ENCODE measurements at places on chromosomes 2 and 18.

GRCh38 chr2:145323512-145323911, 803.6 kb upstream of the ZEB2 start:
- no peak for DNase-seq

GRCh38 chr18:51621864-51622160, 424.3 kb upstream of the MEX3C start:
- DNase-seq, result peak; percentile 56

DNA sequence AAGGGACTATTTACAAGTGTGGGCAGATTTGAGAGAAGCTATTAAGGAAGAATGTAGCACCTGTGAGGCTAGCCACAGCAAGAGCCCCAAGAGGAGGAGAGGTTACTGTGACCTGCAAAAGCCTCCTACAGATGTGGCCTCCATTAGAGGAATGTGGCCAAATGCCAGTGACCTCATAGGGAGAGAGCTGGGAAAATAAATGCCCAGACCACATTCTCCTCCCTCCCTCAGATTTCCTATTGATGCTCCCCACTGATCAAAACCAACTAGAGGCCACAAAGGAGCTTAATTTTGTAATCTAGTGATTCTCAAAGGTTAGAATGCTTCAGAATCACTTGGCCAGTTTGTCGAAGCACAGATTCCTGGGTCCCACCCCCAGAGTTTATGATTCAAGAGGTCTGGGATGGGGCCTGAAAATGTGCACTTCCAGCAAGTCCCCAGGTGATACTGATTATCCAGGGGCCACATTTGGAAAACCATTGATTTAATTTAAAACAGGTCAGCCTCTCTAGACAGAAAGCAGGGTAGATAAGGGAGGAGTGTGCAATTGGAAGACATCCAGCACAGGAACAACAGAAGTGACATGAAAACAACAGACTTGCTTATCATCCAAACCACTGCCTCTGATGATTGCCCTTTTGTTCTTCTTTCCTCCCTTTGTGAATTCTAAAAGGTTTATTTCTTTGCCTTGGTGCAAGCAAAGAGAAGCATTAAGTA, 61.2 kb upstream of the RBBP8 start:
- DNase-seq, result no peak

DNA sequence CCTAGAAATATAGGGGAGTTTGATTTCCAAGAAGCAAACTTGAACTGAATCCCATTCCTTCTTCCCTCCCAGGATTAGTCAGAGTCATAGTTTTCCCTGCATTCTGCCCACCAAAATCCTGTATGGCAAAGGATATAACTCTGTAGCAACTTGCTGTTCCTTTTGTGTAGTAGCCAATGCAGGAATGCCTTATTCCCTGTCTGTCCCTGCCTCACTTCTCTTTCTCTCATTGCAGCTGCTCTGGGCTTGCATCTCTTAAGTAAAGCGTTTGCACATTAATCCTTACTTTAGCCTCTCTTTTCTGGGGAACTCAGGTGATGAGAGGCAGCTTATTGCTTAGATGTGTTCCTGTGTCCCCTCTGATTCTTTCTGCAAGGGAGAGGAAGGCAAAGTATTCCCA, 333.1 kb upstream of the VWC2L start:
- DNase-seq, result no peak

GRCh38 chr18:31711365-31712172, 27.2 kb upstream of the B4GALT6 start:
- no peak for DNase-seq

GRCh38 chr2:205684871-205685313, 2.6 kb downstream of the NRP2 start:
- peak; percentile 81 for DNase-seq

DNA sequence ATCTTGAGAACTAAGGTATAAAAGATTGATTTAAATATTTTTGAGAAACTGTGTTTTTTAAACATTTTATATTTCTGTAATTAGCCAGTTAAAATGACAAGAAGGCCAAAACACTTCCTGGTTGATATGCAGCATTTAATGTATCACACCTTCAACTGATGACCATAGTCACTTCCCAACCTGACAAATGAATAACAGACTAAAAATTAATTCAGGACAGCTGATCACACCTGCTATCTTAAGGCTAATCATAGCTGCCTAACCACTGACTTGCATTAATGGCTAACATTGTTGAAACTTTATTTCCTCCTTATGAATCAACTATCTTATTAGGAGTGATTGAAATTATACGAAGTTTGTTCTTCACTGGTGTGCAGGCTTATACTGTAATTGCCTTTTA, 125.8 kb upstream of the MSTN start:
- no peak for DNase-seq

DNA sequence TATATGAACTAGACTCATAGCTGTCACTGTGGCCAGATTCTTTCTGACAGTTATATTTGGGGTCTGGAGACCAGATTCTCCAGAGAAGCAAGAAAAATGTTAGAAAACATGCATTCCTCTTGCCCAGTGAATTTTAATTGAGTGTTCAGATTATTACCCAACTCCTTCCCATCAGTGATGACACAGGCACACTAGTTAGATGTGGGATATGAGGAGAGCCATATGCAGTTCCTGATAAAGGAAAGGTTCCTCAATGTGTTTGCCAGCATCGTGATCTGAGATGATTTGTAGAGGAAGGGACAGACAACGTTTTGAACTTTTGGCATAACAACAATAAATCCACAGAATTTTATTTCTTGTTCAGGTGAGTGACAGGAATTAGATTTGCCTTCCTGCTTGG, 308.6 kb downstream of the PIEZO2 start:
- no peak for DNase-seq

GRCh38 chr2:58449286-58450010, 208.3 kb upstream of the FANCL start:
- DNase-seq, result peak; percentile 46

- no peak for DNase-seq
These were observed 75.1 kb downstream of the CPO start for GRCh38 chr2:207014424-207014823.

DNA sequence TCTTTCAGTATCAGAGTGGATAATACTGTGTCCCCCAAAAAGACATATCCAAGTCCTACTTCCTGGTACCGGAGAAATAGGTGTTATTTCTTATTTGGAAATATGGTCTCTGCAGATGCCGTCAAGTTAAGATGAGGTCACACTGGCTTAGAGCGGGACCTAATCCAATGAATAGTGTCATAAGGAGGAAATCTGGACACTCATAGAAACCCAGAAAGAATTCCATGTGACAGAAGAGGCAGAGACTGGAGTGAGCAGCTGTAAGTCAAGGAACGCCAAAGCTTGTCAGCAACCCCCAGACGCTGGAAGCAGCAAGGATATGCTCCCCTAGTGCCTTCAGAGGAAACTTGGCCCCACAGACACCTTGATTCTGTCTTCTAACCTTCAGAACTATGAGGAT, 69.8 kb downstream of the CCBE1 start:
- DNase-seq, result no peak

DNA sequence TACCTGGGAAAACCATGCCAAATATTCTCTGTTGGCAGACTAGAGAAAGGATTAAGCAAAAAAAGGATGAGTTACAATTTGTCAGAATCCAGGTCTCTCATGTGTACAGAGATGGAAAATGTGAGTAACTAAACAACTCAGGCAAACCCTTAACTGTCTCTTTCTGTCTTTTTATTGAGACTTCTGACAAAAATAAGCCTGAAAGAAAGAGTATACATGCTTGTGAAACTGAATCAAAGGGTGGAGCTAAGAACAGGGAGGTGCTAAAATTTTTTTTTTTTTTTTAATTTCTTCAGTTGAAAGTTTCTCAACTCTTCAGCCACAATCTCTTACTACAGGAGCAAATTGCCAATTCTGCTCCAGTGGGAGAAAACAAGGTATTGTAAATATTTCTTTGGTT, at the start of gene SERPINB10:
SERPINB10 (plus strand) TSS at position 295 of the 400 bp plus-strand sequence. CDS start 7,553 bp downstream, outside the sequence.
- DNase-seq, result no peak

DNA sequence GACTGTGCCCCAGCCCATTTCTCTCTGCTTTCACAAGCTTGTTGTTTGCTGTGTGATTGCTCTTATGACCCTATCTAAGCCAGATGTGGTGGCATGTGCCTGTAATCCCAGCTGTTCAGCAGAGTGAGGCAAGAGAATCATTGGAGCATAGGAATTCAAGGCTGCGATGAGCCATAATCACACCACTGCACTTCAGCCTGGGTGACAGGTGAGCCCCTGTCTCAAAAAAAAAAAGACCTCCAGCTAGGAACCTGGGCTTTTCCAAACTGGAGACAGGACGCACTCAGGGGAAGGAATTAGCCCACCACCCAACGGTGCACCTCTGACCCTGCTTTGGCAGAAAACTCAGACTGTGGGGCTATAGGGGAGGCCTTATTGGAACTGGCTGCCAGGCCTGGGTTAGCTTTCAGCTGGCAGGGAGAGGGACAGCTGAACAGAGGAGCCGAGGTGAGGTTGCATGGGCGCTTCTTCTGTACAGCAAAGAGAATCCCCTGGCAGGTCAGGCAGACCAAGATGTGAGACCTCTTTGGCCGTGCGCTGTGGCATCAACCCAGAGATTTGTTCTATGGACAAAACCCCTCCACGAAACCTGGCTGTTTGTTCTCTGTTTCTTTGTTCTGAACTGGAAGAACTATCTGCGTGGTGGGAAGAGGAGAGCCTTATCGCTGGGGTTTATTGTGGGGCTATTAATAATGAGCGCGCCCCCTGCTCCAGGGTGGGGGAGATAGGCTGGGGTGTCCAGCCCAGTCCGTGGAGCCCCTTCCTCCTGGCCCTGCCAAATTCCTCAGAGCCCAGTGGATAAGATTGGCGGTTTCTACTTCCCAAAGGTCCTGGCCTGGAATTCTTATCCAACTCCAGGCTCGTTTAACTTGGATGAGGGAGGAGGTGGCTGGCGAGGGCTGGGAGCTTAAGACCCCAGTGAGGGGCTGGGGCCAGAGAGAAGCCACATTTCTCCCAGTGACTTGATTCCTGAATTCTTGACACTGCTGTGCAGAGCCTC, 38.8 kb upstream of the SMAD7 start:
- no peak for DNase-seq

DNA sequence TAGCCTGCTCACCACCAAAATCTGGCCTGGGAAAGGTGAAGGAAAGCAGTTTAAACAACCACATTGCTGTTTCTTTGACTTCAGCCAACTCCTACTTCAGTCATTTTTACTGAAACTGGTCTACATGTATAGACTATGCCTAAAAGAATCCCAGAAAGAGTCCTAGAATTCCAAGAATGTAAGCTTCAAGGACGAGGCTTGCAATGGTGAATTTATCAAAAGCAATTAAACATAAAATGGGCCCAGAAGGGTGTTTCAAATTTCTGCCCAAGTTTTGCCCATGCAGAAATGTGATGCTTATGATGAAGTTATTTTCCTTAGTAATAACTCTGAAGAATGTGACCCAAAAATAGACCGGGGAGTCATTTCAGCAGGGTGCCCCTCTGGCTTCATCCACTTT, 16.6 kb downstream of the EN1 start:
- no peak for DNase-seq

- DNase-seq, result no peak
These were observed 11.7 kb downstream of the CYP26B1 start for GRCh38 chr2:72135921-72136320.

GRCh38 chr2:7118606-7119131, 201.5 kb downstream of the RNF144A start:
- DNase-seq, result peak; percentile 51

DNA sequence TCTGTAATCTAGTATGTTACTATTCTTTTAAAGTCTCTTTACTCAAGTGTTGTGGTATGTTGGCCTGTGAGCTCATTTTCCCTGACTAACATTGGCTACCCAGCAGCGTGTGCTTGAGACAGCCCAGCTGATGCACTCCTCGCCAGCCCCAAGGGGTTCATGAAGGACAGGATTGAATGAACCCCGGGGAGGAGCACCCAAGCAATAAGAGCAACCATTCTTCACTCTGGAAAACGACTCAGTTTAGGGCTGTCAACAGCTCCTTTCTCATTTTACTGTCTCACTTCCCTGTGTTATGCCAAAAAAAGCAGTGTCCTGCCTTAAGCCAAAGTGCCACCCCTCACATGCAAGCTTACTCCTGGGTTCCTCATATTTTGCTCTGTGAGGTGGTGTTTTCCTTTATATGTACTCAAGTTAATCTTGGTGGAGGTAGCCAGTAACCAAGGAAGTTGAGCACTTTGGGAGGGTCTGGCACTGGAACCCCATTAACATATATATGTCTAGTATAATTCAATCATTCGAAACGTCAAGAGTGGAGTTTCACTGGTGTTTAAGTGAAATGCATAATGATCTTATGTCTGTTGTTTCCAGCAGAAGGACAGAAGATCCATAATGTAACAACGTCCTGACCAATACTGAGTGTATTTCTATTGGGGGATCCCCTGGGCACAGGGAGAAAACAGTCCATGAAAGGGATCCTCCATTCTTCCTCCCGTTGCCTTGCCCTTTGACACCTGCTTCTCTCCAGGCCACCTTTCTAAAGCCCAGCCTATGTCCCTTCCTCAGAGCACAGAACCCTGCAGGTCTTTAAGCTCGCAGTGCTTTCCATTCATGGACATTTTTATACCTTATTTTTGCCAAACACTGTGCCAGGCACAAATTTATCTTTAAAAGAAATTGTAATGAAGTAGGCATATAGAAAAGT, 43.2 kb downstream of the ATIC start:
- no peak for DNase-seq

DNA sequence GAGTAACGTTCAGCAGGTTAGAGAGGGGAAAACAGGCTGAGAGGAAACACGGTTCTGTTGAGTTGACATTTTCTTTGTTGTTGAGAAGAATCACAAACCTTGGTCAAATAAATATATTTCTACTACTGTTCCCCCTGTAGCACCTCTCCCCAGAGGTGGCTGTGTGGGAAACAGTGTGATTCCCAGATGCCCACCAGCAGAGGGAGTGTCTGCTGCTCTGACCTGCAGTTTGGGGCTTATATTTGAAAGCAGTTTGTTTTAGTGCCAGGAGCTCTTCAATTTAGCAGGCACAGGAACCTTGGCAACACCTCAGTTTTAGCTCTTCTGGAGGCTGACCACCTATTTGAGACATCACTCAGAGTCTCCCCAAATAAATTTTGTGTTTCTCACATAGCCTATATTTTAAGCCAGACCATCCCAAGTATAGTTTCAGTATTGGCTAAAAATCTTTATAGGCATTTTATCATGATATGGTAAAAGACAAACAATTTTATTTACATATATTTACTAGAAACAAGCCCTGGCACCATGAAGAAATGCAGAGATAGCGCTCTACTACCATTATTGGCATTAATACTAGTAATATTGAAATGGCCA, 75.7 kb downstream of the PIK3C3 start:
- DNase-seq, result peak; percentile 14

DNA sequence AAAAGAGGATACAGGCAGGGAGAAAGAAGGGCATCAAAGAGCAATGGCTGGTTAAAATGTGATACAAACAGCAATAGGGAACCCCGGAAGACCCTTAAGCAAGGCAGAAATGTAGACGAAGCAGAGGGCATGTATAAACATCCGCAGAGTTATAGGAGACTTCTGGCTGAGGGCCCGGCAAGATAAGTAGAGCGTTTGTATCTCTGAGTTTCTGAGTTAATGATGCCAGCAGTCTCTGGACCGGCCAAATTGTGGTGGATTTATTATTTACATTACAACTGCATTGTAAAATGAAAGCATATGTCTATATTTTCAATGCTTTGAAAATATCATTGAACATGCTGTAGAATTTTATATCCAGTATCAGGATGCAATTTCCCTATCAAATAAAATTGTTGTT, 148.0 kb upstream of the KCTD1 start:
- no peak for DNase-seq

GRCh38 chr2:122955776-122956175, 1069.3 kb upstream of the CNTNAP5 start:
- DNase-seq, result no peak
